ENCODE measurements at places on chromosomes 13 and 19. TPM values are rescaled to one million over a fixed set of nuclear protein-coding genes. Genes with fewer than 3 reads are reported as not detected.

TUBB4A gene
- total RNA-seq = 7.0 TPM

KIR2DL4 gene
- total RNA-seq = not detected

GRK1 gene
- total RNA-seq = 0.19 TPM

FBXO17 gene
- total RNA-seq = 62.2 TPM

SNAPC2 gene
- total RNA-seq = 29.6 TPM

FIZ1 gene
- total RNA-seq = 26.0 TPM

SPACA7 gene
- total RNA-seq = not detected

SBK3 gene
- total RNA-seq = 2.2 TPM

UPF1 gene
- 42.0 TPM for total RNA-seq

TUBA3C gene
- total RNA-seq = 0.11 TPM

CELF5 gene
- 0.29 TPM for total RNA-seq

LHFPL6 gene
- 6.6 TPM for total RNA-seq

VSIG10L gene
- total RNA-seq = 14.5 TPM

PLIN5 gene
- 0.10 TPM for total RNA-seq

CABP5 gene
- total RNA-seq = not detected

TEX26 gene
- not detected for total RNA-seq

UBE2L5 gene
- not detected for total RNA-seq

ACTMAP gene
- total RNA-seq = 19.6 TPM

TTYH1 gene
- total RNA-seq = 0.25 TPM

NUP62 gene
- 82.8 TPM for total RNA-seq

PRODH2 gene
- 0.14 TPM for total RNA-seq

ALKBH6 gene
- total RNA-seq = 25.8 TPM

CGB2 gene
- 0.09 TPM for total RNA-seq

MATK gene
- total RNA-seq = 1.3 TPM

IGFL2 gene
- total RNA-seq = 0.86 TPM

CTXN1 gene
- 22.9 TPM for total RNA-seq

IZUMO2 gene
- not detected for total RNA-seq

C19orf67 gene
- total RNA-seq = not detected

KLK6 gene
- total RNA-seq = 0.20 TPM

SHISA2 gene
- not detected for total RNA-seq

KLF2 gene
- 31.4 TPM for total RNA-seq

NEK3 gene
- total RNA-seq = 6.4 TPM

CYP4F3 gene
- 3.4 TPM for total RNA-seq

DHDH gene
- total RNA-seq = 1.2 TPM

VSTM1 gene
- 0.50 TPM for total RNA-seq

HS6ST3 gene
- total RNA-seq = not detected

TNNI3 gene
- 8.1 TPM for total RNA-seq

CCDC9 gene
- 22.2 TPM for total RNA-seq

ZNF283 gene
- total RNA-seq = 4.3 TPM

CACNG8 gene
- total RNA-seq = 0.47 TPM

CPT1C gene
- 13.8 TPM for total RNA-seq

KCTD4 gene
- total RNA-seq = not detected

CCDC70 gene
- total RNA-seq = not detected

ELSPBP1 gene
- not detected for total RNA-seq

CD79A gene
- total RNA-seq = 0.89 TPM

IGLON5 gene
- total RNA-seq = 0.12 TPM

LILRB1 gene
- not detected for total RNA-seq

RFX2 gene
- total RNA-seq = 5.9 TPM

RASAL3 gene
- not detected for total RNA-seq
